ENCODE measurements at places on chromosomes 3 and 15.

DNA sequence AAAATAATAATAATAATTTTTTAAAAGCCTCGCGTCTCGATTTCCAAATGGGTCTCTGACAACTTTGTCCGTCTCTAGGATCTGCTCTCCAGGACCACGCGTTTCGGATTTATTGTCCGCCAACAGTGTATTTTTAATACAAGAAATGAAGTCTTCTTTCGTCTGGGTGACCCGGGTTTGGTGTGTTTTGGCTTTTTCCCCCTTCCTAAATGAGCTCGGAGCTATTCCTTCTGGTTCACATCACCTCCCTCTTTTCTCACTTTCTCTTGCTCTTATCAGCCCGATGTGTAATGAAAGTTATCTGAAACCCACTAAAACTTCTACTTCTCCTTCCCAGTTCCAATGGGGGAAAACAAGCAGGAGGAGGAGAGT is 516.7 kb downstream of the MECOM start:
- no peak for DNase-seq

GRCh38 chr15:77025941-77026411 is 31.1 kb downstream of the PSTPIP1 start:
- no peak for DNase-seq

- no peak for DNase-seq
Measured at GRCh38 chr3:173399044-173399443, 1.5 kb downstream of the NLGN1 start.

DNA sequence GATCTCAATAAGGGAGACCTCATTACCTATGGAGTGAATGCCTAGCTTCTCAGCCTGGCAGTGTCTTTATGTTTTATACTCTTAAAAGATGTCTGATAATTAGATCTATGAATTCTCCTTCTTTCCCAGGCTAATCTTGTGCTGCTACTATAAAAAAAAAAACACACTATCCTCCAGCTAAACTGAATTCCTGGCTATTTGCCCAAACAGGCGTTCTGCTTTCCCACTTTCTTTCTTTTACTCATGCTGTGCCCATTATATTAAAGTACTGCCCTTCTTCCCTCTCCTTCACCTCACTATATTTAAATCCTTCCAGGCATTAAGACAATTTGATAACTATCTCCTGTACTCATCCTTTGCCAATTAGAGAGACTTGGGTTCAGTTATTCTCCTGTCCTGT is 1134.9 kb downstream of the ROBO2 start:
- no peak for DNase-seq

GRCh38 chr3:15276028-15276724 is 56.2 kb downstream of the SH3BP5 start:
- DNase-seq, result no peak

DNA sequence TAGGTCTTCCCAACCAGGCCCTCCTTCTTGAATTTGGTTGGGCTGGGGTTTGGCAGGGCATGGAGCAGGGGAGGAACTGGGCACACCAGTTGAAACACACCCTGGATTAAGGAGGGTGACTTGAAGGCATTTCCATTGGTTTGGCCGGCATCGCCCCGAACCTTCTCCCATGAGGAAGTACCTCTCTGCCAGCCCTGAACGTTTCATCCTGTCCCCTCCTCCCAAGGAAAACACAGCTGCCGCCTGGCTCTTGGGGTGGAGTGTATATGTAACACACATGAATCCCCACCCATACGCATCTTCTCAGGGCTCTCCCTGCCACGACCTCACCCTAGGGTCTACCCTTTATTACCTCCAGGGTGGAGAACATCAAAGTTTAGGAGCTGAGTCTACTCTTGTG is 14.6 kb downstream of the UBAP1L start:
- DNase-seq, result no peak

- no peak for DNase-seq
Measured at GRCh38 chr15:33380406-33380805, 69.6 kb downstream of the RYR3 start.

GRCh38 chr3:43073836-43074220 is 32.1 kb downstream of the POMGNT2 start:
- DNase-seq, result no peak

GRCh38 chr3:144032531-144033239 is 61.1 kb downstream of the DIPK2A start:
- DNase-seq, result no peak

- no peak for DNase-seq
Measured at GRCh38 chr15:99335508-99335907, 84.2 kb downstream of the LRRC28 start.

DNA sequence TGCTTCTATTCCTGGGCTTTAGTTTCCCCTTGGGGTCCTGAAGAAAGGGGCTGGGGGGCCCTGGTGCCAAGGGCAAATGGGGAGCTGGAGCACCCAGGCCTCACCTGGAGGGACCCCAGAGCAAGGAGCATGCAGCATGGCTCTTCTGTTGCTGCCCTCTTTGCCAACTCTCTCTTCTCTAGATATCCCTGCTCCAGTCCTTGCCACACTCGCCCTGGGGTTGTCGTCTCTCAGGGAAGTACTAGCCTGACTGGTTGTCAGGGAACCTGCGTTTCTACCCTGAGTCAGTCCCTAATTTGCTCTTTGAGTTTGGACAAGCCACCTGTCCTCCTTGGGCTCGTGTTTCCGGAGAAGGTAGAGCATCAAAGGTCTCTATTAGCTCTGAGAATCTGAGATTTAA is 63.7 kb upstream of the UBE2Q2 start:
- DNase-seq, result no peak

DNA sequence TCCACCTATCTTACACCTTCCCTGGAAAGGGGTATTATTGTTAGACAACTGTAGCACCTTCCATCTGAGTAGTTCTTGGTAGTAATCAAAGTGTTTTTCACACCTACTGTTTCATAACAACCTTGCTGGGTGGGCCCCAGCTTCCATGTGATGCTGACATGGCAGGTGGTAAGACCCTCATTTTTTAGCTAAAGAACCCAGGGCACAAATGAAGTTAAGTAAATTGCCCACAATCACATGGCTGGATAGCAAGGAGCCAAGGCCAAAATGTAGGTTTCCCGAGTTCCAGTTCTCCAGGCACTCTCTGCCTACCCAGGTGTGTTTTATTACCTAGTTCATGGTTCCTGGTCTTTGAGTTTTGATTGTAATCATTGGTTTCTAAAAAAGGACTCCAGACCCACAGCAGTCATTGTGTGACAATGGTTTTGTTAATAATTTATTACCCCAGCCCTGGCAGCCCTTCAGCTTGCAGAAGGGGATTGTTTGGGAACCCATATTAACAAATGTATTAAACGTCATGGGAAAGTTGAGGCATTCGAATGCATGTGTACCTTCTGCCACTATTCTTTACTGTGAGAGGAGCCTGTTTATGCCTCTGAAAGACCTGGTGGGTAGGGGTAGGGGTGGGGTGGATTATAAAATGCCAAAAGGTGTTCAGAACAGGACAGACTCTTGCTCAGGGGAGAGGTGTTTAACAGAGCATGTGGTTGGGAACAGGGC is 222.2 kb upstream of the BHLHE40 start:
- DNase-seq, result no peak

- DNase-seq, result no peak
Measured at GRCh38 chr3:17349093-17349492, 393.3 kb downstream of the TBC1D5 start.

DNA sequence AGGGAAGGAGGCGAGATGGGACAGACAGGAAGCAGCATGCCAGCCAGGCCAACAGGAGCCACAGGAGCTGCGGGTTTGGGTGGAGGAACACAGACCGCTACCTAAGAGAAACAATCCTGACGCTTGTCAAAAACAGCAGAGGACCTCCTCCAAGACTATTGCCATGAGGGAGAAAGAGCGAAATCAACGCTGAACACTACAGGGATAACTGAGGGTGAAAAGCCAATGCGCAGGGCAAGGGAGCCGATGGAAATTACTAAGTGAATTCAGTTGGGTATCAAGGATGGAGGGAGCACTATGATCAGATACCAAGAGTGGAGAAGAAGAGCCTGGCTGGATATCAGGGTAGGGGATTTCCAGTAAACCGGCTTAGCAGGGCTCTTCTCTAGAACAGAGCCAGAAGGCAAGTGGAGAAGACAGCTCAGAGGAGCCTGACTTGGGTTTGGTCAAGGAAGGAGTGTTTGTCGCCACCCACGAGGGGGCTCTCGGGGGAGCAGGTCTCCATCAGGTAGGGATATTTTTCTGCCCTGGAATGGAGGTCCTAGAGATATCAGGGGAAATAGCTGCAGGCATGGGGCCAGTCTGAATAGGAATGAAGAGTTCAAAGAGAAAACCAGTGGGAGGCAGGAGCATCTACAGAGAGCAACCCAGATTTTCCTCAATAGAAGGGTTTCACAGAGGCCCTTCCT is 48.4 kb downstream of the SLC41A3 start:
- DNase-seq, result no peak

DNA sequence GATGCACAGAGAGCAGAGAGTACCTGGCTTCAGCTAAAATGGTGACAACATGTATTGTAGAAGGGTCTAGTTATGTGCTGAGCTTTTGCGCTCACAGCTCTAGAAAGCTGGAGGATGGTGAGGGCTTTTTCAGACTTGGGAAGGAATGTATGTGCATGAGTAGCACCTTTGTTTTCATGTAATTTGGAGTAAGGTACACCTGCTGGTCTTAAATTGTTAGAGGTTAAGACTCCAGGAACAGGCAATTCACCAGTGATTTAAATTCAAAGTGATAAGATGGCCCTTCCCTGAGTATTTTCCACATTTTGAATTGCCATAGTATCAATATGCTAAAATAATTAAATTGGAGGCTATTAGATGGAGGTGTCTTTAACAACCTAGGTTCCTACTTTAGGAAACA is 436.4 kb upstream of the GOLIM4 start:
- no peak for DNase-seq

DNA sequence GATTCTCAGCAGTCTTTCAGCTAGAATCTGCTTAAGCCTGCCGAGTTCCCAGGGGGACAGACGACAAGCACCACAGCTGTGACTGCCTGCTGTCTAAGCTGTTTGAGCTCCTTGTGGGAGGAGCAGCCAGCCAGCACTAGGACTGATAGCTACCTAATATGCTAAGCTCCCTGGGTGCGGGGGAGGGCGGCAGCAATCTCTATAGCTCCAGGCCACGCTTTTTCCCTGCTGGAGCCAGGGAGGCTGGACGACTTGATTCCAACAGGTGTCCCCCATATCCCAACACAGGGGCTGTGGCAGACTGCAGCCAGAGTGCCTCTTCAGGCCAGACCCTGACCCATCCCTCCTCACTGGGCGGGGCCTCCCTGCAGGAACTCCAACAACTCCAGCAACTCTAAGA is 134.1 kb upstream of the ARPP21 start:
- DNase-seq, result no peak

DNA sequence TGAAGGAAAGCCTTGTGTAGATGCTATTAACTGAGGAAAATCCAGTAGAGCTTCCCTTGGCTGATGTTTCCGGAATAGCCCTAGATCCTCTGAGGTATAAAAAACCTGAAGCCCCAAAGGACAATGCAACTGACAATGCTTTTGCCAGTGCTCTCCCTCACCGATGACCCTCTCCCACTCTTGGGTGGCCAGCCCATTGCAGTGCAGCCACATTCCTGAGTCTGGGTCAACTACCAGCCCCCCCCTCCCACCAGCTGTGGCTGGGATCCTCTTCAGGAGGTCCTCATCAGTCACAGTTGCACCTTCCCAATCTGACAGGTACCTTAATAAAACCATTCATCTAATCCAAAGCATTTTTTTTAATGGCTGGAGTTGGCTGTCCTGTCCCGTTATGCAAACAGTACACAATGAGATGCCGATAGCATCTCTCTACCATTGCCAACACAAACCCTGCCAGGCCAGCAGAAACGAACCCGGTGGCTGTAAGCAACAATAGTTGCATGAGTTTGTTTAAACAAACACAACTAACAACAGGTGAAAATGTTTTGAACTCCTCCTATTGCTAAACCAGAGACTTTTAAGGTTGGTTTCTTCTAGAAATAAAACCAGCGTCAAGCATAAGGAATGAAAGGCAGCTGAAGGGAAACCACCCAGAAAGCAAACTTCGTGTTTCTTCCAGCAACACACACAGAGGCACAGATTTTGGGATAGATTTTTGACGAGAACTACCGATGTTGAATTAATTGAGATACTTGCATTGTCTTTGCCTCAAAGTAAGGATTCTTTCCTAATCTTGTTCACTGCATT is 128.3 kb upstream of the ARHGEF3 start:
- DNase-seq, result no peak

- DNase-seq, result no peak
Measured at GRCh38 chr3:171351676-171352075, 108.5 kb downstream of the TNIK start.

- DNase-seq, result no peak
Measured at GRCh38 chr3:146142757-146143156, 18.2 kb downstream of the PLOD2 start.

DNA sequence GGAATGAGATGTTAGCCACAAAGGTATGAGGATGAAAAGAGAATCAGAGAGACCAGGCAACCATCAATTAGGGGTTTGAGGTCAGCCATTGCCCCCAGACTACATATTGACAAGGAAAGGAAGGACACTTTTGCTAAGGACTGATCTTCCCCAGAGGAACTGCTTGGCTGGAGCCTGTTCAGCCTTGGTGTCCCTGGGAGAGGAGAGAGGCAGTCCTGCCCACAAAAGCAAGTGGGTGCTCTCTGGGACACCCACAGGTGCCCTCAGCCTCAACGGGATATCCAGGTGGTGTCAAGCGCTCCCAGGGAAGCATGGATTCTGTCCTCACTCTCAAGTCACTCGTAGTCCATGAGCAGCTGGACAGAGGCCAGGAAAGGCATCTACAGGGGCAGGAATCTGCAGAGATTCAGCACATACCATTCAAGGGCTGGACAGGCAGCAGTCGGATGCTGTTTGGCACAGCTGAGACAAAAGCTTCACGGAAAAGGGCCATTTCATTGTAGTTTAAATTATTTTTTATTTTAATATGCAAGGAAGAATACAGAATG is 166.2 kb downstream of the UACA start:
- no peak for DNase-seq
